ENCODE measurements at places on chromosomes 16 and 17.

DNA sequence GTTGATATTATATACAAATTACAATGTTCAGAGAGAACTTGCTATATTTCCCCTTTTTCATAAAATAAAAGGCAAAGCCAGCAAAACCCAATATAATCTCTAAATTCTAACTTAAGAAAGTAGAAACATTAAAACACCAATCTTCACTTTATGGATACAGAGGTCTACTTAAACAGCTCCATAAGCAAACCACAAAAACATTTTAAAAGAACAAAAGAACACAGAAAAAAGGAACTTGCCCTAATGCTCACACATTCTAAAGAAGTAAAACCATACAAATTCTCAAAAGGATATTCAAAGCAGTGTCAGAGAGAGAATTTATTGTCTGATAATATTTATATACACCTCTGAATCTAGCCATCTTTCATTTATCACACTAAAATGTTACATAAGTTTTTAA, 606 bp downstream of the ABCA10 start:
- no peak for DNase-seq

GRCh38 chr16:56231-56927, 2.8 kb downstream of the SNRNP25 start:
- no peak for DNase-seq

DNA sequence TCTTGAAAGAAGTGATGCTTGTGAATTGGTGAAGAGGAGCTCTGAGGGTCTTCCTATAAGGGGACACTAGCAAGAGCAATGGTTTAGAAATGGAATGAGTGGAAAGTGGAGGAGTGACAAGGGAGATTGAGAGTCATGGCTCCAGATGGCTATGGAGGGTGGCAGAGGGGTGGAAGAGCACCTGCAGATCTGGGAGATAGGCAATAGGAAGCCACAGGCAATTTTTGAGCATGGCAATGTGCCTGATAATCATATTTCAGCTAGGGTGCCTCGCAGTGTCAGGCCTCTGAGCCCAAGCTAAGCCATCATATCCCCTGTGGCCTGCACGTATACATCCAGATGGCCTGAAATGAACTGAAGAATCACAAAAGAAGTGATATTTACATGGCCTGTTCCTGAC, 21.5 kb downstream of the RGS9 start:
- no peak for DNase-seq

DNA sequence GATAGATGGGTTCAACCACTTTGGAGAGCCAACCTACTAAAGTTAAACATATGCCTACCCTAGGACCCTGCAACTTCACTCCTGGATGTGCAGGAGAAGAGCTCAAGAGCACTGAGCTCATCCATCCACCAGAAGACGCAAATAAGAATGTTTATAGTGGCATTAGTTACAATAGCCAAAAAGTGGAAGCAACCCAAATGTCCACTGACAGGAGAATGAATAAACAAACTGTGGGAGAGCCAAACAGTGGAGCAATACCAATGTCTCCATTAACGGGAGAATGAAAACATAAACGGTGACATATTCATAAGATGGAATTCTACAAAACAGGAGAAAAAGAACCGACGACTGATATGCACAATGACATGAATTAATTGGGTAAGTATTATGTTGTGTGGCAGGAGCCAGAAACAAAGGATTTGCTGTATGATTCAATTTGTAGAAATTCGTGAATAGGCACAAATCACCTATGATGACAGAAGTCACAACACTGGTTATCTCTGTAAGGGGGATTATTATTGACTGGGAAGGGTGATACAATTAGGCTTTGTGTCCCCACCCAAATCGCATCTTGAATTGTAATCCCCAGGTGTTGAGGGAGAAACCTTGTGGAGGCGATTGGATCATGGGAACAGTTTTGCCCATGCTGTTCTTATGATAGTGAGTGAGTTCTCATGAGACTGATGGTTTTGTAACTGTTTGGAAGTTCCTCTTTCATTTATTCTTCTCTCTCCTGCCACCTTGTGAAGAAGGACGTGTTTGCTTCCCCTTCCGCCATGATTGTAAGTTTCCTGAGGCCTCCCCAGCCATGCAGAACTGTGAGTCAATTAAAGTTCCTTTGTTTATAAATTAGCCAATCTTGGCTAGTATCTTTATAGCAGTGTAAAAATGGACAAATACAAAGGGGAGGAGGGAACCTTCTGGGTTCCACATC, 57.9 kb upstream of the PLCG2 start:
- DNase-seq, result no peak

DNA sequence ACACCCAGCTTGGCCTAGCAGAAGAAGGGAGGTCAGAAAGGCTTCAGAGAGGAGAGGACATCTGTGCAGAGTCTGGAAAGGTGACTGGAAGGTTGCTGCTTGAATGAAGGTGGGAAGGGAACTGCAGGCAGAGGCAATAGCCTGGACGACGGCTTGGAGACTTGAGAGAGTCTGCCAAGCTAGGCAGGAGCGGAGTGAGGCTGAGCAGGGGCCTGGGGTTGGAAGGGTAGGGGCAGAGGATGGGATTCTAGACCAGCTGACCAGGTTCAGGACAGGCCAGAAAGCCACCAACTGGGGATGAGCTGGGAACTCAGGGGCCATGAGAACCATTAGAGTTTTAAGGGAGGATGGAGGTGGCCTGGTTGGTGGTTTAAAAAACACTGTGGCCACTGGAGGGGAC, 339 bp upstream of the SGCA start:
- no peak for DNase-seq

DNA sequence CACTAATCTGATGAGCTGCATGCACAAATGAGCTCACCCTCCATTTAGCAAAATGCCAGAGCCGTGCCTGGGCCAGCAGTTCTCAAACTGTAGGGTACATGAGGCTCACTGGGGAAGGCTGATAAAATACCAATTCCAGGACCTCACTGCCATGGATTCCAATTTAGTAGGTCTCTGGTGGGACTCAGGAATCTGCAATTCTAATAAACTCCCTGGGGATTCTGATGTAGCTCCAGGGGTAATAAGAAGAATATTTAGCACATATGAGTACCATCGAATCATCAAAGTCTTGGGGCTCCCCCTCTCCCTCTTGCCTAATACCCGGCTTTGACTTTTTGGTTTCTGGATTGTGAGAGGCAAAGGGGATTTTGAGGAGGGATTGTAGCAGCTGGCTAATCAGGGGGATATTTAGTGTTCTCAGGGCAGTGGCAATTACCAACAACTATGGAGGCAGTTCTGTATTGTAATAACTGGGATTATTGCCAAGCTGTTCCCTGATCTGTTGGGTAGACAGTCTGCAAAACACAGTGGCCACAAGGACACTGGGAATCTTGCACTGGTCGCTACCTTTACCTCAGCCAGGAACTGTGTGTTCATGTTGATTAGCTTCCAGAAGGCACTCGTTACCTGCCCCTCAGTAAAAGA, 140.4 kb downstream of the SHISA9 start:
- DNase-seq, result no peak

DNA sequence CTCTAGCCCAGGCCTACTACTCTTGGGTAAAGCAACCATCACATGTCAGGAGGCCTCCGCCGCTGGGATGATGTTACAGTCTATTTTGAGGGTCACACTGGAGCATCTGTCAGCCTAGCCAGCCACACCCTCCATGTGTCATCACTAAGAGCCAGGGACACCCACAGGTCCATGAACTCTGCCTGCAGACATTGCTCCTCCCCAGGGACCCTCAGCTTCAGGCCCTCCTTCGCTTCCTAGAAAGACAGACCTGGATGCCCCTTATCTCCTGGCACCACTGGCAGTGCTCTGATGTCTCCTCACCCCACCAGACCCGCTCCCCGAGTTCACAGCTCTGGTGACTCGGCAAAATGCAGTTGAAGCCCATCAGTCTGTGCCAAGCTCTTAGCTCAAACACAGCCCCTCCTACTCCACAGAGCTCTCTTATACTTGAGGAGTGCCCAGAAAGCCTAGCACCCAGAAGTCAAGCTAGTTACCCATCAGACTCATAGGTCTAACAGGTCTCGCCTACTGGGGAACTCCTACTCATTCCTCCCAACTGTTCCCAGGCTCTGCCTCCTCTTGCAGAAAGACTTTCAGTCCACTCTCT, 5.9 kb downstream of the RANBP10 start:
- no peak for DNase-seq

DNA sequence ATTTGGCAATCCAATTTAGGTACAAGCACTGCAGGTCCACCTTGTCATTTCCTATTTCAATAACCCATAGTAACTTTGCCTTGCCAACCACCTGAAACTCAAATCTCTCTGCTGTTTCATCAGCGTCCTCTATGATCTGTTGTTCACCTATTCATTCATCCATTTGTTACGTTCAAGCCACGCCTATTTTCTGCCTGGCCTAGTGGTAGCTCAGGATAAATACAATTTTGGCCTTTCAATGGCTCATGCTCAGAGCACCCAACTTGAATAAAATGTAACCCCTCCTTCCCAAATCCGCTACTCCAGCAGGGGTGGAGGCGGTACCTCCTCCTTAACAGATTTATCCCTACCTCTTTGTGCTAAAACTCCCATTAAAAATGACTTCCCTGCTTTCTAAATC, 3.6 kb upstream of the FBXO47 start:
- no peak for DNase-seq

- DNase-seq, result no peak
Observed at GRCh38 chr17:43616029-43616351, 45.7 kb downstream of the MEOX1 start.

DNA sequence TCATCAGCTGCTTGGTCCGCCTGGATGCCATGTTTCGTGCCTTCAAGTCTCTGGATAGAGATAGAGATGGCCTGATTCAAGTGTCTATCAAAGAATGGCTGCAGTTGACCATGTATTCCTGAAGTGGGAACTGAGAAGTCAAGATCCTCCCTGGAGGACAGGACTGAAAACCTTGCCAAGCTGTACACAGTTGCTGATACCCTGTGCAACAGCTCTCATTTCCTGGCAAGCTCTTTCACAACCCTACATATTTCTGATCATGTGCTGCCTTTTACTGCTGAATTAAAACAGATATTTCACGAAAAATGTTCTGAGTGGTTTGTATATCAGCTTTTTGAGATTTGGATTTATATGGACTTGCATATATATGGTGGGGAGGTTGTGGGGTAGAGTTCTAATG, 898 bp downstream of the CAPNS2 start:
- DNase-seq, result no peak

DNA sequence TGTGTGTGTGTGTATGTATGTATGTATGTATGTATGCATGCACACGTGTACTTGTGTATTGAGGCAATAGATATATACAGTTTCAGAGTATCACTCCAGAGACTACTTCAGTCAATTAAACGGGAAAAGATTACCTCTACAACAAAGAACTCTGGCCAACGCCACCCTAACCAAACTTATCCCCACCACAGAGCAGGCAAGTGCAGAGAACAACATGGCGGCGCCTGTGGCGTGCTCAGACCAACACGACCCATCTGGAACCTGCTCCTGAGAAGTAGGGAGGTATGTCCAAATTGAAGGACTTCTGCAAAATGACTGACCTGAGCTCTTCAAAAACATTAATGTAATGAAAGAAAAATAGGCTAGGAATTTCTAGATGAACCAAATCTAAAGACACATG, 12.4 kb downstream of the USP22 start:
- no peak for DNase-seq

GRCh38 chr17:46007461-46007965, 8.5 kb downstream of the STH start:
- no peak for DNase-seq

DNA sequence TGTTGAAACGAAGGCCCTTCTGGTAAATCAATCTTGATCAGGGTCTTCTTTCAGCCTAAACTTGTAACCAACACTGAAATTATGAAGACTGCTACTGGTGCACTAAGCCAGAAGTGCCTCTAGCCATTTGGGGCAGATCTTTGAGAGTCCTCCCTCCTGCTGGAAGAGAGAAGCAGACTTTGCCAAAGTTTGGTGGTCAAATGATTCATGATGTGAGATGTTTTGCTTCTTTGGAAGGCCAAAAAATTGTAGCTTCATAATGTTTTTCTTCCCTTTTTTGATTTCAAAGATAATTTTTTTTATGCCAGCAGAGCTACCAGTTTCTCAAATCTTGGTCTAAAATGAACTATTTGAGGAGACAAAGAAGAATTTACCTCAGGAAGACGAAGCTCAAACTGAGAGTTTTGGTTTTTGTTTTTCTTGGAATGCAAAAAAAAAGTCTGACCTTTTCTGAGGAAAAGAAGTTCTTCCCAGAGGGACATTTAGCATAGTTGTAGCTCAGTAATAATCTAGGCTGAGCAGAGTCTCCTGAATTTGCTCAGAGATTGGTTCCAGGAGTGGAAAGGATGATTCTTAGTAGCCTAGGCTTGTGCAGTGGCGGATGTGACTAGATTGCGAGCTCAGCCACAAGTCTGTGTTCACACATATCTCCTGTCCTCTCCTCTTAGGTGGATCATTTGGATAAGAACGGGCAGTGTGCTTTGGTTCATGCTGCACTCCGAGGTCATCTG, 50.9 kb downstream of the CYB561 start:
- no peak for DNase-seq

- no peak for DNase-seq
Observed at GRCh38 chr17:81966343-81967243, 5.6 kb upstream of the NOTUM start.

GRCh38 chr17:21174186-21174585, 39.8 kb downstream of the TMEM11 start:
- DNase-seq, result no peak

DNA sequence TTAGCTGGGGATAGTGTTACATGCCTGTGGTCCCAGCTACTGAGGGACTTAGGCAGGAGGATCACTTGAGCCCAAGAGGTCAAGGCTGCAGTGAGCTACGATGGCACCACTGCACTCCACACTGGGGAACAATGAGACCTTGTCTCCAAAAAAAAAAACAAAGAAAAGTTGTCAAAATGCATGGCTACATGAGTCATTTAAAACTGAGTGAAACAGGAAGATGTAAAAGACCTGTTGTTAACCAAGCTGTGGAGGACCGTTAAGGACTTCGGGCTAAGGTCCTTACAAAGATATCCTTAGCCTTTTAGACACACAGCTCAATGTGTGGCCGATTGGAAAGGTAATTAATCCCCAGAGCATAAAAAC, 25.1 kb downstream of the ZP2 start:
- DNase-seq, result no peak

DNA sequence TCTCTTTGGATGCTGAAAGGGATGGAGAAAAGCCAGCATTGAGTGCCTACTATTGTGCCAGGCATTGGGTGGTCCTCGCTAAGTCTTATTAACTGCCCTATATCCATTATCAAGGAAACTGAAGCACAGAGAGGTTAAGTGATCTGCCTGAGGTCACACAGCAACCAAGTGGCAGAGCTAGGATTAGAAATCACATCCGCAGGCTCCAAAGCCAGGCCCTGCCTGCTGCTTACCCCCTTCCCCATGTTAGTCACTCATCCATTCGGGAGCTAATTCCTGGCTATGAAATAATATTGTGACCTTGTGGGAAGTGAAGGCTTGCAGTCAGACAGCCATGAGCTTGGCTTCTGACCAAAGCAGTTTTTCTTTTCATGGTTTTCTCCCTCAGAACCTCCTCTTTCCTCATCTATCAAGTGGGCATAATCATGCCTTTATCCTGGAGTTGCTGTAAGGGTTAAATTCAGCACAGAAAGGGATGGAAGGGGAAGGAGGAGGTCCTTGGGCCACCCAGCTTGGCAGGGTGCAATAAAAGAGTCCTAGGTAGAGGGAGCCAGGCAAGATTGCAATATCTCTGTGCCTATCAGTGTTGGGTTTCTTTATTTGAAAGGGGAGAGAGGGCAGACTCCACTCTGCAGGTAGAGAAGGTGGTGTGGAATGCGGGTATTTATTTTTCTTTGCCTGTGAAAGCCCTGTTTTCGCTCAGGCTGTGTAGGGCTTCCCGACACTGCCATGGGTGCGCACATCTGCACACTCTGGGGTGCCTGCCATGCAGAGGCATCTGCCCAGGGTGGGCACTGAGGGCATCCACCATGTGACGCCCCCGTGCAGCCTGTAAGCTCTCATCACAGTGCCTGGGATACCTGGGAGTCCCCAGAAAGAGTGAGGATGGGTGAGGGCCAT, 11.3 kb downstream of the RAI1 start:
- no peak for DNase-seq

GRCh38 chr16:72234387-72234786, 62.4 kb upstream of the PMFBP1 start:
- DNase-seq, result no peak

Data from memory B cell (primary cell).